ENCODE measurements at places on chromosomes 12 and 14.

DNA sequence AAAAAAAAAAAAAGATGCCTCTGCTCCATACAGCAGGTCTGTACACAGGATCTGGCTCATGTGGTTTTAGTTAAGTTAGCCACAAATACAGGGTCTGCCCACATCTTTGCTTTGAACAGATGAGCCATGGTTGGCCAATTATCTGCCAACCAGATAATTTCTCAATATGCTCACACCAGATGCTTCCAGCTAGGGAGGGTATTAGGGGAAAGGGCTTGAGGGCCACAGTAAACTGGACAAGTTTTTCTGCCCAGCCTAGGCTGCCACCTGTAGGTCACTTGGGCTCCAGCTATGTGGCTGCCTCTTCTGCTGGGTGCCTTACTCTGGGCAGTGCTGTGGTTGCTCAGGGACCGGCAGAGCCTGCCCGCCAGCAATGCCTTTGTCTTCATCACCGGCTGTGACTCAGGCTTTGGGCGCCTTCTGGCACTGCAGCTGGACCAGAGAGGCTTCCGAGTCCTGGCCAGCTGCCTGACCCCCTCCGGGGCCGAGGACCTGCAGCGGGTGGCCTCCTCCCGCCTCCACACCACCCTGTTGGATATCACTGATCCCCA lies 776 bp downstream of the RDH5 start:
- peak; percentile 91 for DNase-seq

- no peak for DNase-seq
Measured at GRCh38 chr14:40213701-40214100, 781.5 kb upstream of the FBXO33 start.

- DNase-seq: no peak
Measured at GRCh38 chr14:66038618-66039017, 447.6 kb upstream of the CCDC196 start.

GRCh38 chr14:36605506-36605857 lies 23.1 kb upstream of the NKX2-8 start:
- peak; percentile 32 for DNase-seq

DNA sequence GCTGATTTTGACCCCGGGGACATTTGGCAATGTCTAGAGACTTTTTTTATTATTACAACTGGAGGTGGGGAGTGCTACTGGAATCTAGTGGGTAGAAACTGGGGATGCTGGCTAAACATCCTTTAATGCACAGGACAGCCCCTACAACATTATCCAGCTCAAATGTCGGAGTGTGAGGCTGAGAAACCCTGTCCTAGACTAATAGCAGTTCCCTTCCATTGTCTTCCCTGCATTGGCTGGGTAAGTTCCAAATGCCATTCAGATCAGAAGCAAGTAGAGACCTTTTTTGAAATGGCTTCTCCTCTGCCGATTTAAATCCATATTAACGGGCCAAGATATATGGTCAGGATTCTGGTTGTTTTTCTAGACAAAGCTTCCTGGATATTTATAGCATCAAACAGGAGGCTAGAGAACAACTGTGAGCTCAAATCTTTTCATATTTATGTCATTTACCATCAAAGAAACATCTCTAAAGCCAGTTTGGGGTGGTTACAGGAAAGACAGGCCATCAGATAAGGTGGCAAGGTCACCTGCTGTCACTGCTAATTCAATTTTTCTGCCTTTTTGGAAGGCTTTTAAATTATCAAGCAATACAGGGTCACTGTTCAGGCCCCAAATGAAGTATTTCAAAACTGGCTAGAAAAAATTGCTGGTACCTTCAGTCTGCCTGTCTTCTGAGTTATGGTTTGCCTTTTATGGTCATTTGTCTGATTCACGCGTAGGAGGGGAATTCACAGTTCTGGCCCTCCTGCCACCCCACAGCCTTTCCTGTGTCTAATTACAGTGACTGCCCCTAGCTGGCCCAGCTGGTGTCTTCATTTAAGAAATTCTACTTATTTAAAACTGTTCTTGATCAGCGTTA lies 20.1 kb upstream of the AKAP5 start:
- no peak for DNase-seq

DNA sequence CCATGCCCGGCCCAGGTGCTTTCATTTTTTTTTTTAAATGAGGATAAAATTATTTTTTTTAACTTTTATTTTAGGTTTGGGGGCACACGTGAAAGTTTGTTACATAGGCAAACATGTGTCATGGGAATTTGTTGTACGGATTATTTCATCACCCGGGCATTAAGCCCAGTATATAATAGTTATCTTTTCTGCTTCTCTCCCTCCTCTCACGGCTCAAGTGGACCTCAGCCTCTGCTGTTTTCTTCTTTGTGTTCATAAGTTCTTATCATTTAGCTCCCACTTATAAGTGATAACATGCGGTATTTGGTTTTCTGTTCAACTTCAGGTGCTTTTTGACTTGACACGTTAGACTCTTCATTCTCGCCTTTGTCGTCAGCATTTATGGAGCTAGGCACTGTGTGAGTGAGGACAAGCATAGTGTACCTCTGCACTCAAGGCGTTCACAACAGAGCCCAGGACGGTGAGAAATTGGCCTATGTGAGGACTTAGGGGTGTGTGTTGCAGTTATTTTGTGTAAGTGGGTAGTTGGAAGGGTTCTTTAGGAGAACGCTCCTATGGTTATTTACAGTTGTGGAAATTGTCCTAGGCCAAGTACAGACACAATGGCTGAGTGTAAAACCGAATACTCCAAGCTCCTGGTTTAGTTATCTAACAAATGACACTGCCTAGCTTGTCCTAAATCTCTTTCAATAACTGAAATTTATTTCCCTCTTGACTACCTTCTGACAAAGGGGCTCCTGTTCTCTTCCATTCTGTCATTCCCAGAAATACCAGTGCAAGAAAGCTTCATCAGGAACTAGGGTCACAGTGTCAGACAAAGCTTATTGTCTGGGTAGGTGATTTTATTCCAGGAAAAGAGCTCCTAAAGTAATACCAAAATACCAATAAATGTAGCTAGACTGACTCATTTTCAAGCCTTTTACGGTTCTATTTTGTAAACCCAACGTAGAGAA lies 200.5 kb upstream of the PRICKLE1 start:
- DNase-seq: no peak

DNA sequence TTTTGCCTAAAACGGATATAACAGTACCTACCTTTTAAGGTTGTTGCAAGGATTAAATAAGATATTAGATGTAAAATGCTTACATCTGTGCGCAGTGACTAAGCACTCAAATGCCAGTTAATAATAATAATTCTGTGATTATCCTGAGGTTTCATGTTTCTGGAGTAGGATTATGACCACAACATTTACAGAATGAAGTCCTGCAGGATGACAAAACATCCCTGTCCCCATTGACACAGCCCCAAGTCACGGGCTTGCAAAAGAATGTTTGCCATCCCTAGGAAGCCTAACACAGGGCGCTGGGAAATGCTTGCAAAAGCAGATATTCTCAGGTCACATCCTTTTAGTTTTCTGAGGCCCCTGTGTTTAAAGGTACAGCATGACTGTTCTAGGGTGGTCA lies 20.1 kb downstream of the SUSD6 start:
- DNase-seq: no peak

DNA sequence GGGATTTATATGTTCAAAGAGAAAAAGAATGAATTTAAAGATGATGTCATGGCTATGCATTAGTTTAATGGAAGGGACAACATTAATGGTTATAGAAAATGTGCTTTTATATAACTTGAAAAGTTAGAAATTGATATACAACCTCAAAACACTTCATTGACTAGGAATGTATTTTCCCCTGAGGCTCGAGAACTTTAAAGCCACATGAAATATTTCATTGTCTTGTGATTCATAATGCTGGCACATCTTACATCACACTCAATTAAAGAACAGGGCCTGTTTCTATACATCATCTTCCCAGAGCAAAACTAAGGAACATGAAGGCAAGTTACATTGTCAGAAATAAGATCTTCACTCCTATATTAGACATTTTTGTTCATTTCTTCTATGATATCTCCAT lies 35.2 kb upstream of the PAWR start:
- no peak for DNase-seq

DNA sequence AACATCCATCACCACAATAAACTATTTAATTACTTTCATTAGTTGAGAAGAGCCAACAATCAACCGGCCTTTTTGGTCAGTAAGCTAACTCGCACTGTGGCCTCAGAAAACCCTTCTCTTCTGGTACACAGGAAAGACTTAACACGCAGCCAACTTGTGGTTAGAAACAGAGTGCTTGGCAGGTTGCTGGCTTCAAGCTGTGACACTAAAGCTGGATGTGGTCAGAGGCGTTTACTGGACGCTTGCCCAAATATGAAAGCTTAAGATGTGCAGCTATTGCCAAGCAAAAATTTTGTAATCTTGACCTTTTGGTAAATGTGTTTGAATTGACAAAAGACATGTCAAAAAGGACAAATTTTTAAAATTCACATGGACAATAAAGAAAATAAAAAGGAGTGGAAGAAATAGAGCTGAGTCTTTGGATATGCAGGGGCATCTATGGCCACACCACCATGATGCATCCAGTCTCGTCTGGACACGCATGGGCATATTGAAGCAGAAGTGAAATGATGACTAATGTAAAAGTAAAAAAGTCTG lies 2.6 kb upstream of the KLRK1 start:
- no peak for DNase-seq

DNA sequence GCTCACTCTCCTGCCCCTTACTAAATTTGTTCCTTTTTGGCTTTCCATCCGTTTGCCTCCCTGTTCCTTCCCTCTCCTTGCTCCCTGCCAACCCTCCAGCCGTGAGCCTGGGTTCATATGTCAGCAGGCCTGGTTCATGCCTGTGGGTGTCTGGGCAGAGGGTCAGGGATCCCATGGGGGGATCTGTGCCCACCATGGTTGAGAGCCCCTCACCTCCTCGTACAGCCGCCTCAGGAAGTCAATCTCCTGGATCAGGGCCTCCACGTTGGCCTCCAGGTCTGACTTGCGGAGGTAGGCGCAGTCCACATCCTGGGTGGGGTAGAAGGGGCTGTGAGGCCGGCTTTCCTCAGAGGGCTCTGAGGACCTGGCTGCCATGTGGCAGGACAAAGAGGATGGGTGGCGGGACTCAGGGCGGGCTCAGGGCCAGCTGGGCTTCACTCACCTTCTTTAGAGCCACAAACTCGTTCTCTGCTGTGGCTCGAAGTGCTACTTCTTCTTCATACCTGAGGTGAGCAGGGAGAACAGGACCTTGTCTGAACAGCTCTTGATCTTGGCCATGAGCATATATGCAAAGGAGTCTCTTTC lies 3.6 kb downstream of the KRT83 start:
- DNase-seq: no peak

DNA sequence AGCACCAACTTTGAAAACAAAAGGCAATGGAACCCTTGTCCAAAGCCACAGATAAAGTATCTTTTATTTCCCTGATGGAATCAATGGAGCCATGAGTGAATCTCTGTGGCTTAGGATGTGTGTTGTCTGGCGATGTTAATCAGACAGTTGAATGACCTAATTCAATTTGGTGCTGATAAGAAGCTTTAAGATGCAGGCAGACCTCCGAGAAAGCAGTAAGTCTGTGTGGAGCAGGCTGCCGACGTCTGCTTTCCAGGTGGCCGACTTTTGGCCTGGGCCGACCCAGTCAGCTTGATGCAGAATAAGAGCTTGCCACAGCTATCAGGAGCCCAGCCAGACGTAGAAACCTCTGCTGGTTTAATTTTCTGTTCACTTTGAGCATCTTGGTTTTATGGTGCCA lies 21.1 kb upstream of the TMEM132C start:
- no peak for DNase-seq

GRCh38 chr12:132686825-132687210 lies 324 bp downstream of the POLE start:
- no peak for DNase-seq

DNA sequence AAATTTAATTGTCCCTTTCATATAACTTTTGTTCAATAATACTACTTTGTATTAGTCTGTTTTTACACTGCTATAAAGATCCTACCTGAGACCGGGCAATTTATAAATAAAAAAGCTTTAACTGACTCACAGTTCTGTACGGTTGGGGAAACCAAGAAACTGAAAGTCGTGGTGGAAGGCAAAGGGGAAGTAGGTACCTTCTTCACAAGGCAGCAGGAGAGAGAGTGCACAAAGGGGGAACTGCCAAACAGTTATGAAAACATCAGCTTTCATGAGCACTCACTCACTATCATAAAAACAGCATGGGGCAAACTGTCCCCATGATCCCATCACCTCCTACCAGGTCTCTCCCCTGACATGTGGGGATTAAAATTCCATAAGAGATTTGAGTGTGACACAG lies 1069.0 kb downstream of the FSCB start:
- no peak for DNase-seq

- no peak for DNase-seq
Measured at GRCh38 chr14:89241934-89242651, 174.9 kb downstream of the FOXN3 start.

- no peak for DNase-seq
Measured at GRCh38 chr12:79294590-79294989, 396.2 kb downstream of the PAWR start.

DNA sequence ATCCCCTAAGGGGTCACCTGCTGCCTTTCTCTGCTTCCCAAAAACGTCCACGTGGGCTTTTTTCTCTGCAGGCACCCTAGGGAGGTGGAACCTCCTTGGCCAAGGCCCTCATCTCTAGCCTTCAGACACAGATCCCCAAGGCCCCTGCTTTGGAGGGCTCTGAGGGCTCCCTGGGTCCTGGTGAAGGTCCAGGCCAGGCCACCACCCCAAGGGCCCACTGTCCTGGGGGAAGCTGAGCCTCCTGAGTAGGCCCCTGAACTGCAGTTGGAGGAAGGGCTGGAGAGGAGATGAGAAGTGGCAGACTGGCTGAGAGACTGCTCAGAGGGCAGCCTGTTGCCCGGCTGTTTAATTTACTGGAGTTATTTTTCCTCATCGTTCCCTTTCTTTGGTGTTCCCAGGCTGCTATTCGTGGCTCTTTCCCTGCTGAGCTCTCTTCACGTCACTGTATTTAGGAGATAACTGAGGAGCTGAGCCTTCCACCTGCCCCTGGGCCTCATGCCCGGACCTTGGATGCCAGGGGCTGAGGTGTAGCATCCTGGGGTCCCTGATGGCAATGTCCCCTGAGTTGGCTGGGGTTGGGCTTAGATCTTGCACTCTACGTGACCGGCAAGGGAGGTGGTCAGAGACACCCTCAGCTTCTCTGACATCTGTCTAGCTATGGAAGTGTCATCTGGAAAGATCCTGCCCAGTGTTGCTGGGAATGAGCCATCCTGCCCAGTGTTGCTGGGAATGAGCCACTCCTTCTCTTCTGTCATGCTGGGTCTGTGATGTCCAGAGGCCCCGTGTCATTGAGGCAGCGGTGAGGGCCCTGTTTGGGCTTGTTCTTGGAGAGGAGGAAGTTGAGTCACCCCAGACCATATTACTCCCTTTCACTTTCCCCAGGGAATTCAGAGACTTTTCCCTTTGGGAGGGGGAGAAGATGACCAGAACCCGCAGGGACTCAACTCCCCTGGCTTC lies 139.8 kb downstream of the TSPAN9 start:
- no peak for DNase-seq

DNA sequence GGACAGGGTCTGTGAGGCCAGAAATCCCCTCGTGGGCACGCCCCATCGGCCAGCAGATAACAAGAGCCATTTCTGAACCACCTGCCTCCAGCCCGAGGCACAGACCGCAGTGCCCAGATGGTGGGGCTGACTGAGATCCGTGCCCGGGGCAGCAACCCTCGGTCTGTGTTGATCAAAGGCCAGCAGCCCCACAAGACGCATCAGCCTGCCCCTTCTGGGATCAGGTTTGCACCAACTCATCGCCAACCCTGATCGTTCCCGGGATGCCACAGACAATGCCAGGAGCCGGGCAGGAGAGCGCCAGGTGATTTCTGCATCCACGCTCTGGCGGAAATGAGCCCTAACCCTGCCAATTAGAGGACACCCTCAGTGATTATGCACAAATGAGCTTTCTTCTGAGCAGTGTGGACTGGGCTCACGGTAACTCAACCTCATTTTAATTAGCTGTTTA lies 64.5 kb downstream of the TESC start:
- no peak for DNase-seq

Measured in NCI-H524 treated with DMSO at 0.1 percent for 48 hours (cell line).